Lower leg skin (tissue), 4 donors: ENCODE measurements at places on chromosomes 16 and 17. TPM values are rescaled to one million over a fixed set of nuclear protein-coding genes. Genes with fewer than 3 reads are reported as not detected.
A peak's percentile ranks its signal among the peaks of the same experiment; 100 is the strongest.

DNA sequence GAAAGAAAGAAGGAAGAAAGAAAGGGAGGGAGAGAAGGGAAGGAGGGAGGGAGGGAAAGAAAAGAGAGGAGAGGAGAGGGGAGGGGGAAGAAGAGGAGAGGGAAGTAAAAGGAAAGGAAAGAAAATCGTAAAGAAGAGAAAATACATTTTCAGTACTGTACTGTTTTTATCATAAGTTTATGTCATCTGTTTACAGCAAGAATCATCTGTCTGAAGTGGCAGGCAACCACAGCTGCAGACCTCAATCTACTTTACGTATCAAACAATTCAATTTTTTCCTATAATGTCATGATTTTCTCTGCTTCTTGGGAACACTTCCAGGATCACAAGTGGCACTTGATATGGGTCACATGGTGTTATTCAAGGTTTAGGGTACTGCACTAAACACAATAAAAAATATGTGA is 58.3 kb downstream of the USP32 start:
- DNase-seq = no peak

Gene TNFRSF12A
- total RNA-seq = 12.7 TPM

DNA sequence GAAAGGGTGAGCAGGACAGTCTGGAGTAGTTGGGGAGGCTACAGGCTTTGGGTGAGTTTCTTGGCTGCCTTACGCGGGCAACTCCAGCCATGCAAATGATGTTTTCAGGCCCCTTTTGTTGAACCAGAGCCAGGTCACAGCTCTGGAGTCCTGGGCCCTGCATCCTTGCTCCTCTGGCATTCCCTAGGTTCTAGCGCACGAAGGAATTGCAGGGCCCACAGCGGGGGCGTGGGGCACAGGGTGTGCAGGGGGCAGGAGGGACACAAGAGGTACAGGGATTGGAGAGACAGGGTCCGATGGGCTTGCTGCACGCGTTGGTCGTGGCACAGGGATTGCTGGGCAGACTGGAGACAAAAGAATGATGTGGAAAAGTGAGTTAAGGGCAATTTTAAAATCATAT is 3.6 kb downstream of the KRT31 start:
- no peak for DNase-seq

GRCh38 chr16:89993971-89994370 is 25.3 kb downstream of the DBNDD1 start:
- no peak for DNase-seq

DNA sequence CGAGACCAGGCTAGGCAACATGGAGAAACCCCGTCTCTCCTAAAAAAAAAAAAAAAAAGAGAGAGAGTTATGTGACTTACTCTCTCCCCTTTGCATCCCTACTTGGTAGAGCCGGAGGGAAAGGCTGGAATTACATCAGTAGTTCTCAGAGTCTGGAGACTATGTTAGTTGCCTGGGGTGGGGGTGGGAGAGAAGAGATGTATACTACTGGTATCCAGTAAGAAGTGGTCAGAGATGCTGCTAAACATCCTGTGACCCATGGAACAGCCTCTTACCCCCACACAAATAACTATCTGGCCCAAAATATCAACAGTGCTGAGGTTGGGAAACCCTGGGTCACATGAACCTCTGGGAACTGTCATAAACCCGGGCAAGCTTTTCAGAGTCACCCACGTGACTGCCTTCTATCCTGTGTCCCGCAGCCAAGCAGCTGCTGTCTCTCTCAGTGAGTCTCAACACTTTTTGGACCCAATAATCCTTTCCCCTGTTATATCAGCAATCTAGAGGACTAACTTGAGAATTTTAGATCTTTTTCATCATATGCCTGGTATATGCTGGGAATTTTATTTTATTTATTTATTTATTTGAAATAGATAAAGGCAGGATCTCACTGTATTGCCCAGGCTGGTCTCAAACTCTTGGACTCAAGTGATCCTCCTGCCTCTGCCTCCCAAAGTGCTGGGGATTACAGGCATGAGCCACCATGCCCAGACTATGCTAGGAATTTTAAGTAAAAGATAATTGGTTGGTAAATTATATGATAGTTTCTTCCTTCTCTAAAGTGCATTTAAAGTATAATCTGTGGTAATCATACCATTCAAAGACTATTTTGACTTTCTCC is 8.7 kb downstream of the EIF1 start:
- DNase-seq = peak; percentile 89

Gene MVP
- total RNA-seq = 94.1 TPM

DNA sequence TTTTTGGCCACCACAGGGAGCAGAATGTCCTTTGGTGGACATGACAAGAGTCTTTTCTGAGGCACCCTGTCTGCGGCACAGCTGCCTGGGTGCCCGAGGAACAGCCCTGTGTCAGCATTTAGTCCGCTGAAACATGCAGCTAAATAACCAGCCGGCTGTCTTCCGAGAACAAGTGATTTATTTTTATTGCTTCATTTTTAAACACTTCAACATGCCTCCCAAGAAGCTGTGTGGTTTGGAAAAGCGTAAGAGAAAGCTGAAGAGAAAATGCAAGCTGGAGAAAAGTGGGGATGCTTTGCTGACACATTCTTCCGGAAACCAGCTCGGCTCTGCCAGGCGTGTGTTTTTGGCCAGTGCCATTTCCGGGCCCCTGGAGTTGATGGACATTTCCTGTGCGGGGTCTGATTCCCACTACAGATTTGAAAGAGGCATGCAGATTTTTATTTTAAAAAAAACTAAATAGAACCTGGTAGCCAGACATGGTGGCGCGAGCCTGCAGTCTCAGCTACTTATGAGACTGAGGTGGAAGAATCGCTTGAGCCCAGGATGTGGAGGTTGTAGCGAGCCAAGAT is 94.7 kb downstream of the SEC14L1 start:
- DNase-seq = peak; percentile 48

DNA sequence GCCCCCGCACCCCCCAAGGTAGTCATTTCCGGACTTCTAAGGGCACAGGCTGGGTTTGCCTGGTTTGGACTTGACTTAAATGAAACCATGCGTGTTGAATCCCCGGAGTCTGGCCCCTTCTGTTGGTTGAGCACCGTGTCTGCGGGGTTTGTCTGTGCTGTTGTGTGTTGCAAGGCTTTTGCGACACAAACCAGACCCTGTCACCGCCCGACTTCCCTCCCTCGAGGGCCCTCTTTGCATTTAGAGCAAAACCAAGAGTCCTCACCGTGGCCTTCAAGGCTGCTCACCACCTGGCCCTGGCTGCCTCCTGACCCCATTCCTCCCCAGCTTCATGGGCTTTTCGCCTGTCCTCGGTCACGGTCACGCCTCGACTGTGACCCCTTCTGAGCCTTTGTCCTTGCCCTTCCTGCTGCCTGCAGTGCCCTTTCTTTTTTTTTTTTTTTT is 7.4 kb downstream of the CRISPLD2 start:
- DNase-seq = peak; percentile 62

DNA sequence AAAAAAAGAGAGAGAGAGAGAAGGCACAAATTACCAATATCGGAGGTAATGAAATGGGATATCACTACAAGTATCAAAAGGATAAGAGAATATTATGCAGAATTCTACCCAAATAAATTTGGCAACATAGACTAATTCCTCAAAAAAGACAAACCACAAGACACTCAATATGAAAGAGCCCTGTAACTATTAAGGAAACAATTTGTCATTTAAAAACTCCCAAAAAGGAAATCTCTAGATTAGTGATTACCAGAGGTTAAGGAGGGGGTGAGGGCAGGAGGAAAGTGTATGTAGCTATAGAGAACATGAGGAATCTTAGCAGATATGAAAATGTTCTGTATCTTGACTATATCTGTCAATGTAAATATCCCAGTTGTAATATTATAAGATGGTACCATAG is 54.0 kb downstream of the CFDP1 start:
- no peak for DNase-seq

DNA sequence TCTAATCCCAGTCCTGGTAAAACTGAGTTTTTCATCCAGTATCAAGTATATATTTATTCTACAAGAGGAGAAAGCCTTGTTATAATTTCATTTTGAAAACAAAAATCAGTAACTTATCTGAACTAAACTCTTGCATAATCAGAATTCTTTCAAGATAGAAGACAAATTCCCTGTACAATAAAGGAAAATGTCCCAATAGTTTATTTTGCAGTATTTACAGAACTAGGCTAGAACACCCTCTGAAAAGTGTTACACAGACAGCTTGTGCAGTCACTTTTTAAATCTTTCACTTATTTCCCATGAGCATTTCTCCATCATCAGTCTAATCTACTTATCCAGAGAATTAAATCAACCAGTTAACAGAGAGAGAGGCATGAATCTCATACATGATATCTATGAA is 48.5 kb downstream of the SPOP start:
- DNase-seq = no peak

- no peak for DNase-seq
Measured at GRCh38 chr16:87806261-87806640, 40.5 kb upstream of the KLHDC4 start.

GRCh38 chr17:58153046-58153445 is 4.9 kb downstream of the OR4D1 start:
- DNase-seq = no peak

- peak; percentile 85 for DNase-seq
Measured at GRCh38 chr17:8150194-8151119, 1.7 kb downstream of the PER1 start.

GRCh38 chr17:19331134-19331533 is 31.4 kb downstream of the B9D1 start:
- DNase-seq = peak; percentile 23

Gene JPH3
- total RNA-seq = not detected

Gene KIF19
- total RNA-seq = 0.68 TPM

Gene CSH1
- total RNA-seq = not detected

DNA sequence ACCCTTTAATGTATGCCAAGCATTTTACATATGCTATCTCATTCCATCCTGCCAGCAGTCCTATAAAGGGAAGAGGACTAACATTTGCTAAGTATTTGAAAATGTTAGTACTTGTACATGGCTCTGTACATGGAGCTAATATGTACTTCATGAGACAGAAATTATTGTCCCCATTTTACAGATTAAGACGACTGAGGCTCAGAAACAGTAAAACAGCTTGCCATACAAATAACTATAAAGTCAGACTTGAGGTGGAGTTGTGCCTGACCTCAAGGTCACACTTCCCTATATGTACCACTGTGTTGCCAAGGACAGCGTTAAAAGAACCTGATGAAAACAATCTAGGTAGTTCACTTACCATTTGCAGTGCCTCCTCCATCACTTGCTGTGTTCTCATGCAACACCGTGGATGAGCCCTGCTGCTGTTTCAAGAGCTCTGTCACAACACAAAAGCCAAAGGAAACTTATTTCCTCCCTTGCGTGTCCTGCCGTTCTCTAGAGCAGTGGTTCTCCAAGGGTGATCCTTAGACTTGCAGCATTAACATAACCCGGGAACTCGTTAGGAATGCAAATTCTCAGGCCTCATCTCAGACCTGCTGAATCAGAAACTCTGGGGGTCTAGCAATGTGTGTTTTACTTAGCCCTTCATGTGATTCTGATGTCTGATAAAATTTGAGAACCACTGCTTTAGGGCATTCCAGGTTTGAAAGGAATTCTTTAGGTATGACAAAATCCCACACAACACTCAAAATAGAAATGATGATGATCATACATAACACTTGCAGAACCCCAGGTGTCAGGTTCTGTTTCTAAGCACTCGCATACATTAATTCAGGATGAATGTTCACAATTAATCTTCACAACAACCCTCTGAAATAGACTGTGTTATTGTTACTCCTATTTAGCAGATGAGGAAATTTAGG is 51.2 kb upstream of the MTMR4 start:
- no peak for DNase-seq

- no peak for DNase-seq
Measured at GRCh38 chr16:47493381-47494337, 32.5 kb downstream of the PHKB start.

DNA sequence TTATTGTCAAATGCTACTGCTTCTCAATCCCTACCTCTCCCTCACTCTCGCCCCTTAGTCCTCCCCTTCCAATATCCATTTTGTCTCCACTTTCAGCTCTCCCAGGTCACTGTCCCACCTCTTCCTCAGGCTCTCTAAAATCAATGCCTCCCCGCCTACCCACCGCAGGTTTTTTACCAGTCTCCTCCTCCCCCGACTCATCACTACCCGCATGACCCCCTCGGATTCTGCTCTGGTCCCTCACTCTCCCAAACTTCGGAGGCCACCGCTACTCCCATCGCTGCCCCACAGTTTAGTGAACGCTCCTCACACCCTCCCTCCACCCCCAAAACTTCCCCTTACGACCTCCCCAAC is 513 bp downstream of the CRLF3 start:
- DNase-seq = no peak
